Stimulated activated CD4-positive, alpha-beta T cell treated with anti-CD3 and anti-CD28 coated beads, Interleukin-12 subunit alpha, Interleukin-12 subunit beta, amount 100 ng/mL, for 48 hours (primary cell): ENCODE measurements at places on chromosomes 1 and 21.

GRCh38 chr1:231020816-231021215 is 19.2 kb downstream of the FAM89A start:
- DNase-seq, result no peak

- no peak for DNase-seq
Observed at GRCh38 chr1:23092447-23092846, 73.2 kb downstream of the KDM1A start.

DNA sequence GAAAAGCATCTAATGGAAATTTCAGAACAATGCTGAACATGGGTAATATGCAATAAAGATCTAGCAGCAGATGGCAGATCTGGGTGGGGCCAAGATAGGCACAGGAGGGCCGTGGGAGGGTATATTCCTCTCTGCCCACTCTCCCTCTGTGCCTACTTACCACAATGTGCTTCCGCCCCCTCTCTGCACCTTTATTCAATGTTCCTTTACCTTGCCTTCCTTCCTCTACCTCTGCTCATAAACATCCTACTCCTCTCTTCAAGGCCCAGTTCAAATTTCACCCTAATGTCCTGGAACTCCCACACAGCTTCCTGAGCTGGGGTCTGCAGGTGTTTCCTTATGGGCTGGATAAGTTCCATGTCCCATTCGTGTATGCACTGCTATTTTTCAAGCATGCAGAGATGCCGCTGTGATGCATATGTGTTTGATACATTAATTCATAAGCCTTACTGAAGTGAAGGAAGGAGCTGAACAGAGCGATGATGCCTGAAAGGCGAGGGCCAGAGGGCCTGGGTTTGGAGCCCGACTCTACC is 65.6 kb upstream of the EDEM3 start:
- DNase-seq, result no peak

DNA sequence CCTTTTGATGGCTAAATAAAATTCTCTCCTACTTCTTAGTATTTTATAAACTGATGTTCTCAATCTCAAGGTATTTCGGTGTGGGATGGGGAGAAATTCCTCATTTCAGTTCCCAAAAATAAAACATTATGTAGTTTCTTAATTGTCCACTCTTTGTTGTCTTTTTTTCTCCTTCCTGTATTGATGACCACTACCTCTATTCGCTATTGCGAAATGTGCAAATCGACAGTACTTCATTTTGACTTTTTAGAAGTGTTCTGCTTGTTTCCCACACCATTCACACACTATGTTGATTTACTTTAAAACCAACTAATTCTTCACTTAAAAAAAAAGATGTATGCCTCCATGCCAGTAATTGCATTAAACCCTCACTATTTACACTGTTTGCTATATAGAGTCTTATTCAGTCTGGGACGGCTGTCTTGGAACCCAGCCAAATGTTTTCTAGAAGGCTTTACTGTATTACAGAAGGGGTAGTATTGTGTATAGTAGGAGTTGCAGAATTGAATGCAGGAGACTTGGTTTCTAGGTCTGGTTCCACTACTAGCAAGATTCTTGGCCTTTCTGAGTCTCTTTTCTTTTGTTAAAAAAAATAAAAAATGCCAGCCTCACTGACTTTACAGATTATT is 5.6 kb downstream of the RNF2 start:
- no peak for DNase-seq

- DNase-seq, result no peak
Observed at GRCh38 chr1:81600878-81601622, 199.7 kb upstream of the ADGRL2 start.

GRCh38 chr21:45151445-45152160 is 77.2 kb downstream of the ADARB1 start:
- no peak for DNase-seq

DNA sequence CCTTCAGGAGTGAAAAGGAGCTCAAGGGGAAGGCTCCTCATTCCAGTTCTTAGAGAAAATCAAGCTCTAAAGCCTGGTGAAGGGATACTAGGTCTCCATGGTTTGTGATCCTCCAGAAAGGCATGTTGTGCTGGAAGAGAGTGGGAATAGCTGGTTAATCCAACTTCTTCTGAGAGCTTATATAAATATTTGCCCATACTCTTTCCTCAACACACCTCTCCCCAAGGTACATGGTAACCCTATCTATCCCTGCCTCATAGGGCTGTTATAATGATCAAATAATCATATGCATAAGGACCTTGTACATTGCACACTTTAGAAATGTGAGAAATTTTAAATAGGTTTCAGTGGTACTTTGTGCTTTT is 14.6 kb downstream of the XKR8 start:
- no peak for DNase-seq

DNA sequence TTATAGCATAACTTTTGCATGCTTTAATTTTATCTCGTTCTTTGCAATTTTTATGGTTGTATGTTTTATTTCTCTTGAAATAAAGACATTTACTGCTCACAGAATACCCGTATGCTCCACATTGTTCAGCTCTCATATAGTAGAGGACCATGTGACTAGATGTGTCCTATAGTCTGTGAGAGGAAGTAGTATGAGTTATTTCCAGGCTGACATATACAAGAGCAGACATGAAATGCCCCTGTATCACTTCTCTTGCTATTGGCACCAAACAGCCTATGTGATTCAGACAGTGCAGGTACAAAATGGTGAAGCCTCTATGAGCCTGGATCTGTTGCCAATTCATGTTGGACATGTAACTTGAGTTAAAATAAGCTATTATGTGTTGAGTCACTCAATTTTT is 5.8 kb upstream of the FCRL5 start:
- no peak for DNase-seq

- DNase-seq, result no peak
Observed at GRCh38 chr1:182147136-182147820, 85.8 kb upstream of the ZNF648 start.

DNA sequence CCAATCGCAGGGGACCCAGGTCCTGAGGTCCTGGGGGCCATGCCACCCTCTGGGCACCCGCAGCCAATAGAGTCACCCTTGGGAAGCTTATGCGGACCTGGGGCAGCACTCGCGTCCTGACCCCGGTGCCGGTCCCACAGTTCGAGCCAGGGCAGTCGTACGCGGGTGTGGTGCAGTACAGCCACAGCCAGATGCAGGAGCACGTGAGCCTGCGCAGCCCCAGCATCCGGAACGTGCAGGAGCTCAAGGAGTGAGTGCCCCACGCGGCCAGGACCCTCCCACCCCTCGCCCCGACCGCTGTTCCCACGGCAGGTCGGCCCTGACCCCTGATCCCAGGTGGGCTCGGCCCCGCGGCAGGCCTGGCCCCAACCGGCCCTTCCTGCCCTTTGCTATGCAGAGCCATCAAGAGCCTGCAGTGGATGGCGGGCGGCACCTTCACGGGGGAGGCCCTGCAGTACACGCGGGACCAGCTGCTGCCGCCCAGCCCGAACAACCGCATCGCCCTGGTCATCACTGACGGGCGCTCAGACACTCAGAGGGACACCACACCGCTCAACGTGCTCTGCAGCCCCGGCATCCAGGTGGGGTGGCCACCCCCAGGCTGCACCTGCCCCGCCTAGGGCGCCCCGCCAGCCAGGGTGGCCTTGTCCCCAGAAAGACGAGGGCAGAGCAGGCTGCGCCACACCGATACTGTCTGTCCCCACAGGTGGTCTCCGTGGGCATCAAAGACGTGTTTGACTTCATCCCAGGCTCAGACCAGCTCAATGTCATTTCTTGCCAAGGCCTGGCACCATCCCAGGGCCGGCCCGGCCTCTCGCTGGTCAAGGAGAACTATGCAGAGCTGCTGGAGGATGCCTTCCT is 20.5 kb downstream of the COL6A1 start:
- no peak for DNase-seq

GRCh38 chr1:3772715-3773571 is at the start of gene SMIM1:
SMIM1 (plus strand) TSS chr1:3772749; CDS start chr1:3775374, 2,625 bp downstream.
- DNase-seq, result no peak

DNA sequence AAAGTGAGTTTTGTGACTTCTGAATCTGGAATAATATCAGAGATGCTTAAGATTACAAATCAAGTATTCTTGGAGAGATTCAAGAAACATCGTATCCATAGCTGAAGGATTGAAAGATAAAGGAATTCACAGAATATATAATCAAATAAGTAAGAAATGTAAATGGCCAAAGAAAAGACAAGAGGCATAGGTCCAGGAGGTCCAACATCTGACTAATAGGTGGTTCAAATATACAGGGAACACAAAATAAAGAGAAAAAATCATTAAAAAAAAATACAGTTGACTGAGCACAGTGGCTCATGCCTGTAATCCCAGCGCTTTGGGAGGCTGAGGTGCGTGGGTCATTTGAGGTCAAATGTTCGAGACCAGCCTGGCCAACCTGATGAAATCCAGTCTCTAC is 6.6 kb upstream of the MIS18A start:
- DNase-seq, result no peak

DNA sequence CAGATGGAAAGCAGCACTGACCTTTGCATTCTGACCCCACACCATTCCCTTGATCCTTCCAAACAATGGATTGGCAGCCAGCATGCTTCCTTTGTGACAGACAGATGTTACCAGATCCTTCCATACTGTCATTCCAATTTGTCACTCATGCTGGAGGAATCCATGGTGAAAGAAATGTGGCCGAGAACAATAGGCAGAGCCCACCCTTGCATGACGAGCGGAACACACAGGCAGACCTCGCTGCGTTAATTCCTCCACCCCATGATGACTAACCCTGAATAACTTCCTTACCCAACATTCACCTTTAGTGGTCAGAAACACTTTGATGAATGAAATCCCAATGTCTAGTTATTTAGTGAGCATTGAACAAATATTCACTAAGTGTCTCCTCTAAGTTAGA is 45.1 kb downstream of the PDPN start:
- DNase-seq, result no peak

GRCh38 chr1:154533952-154534844 is 24.3 kb downstream of the UBE2Q1 start:
- no peak for DNase-seq

DNA sequence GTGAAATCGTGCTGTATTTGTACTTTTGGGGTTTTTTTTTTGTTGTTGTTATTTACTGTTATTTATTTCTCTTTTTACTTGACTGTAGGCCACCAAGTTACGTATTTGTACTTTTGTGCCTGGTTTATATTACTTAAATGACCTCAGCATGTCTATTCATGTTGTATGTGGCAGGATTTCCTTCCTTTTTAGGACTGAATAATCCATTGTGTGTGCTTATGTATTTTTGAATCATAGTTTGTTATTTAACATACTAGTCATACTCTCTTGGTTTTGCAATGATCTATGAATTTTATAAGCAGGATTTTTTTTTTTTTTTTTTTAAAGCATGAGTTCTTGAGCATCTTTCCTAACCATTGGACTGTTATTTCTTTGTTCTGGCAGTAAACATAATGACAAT is 51.2 kb downstream of the RNF2 start:
- no peak for DNase-seq

DNA sequence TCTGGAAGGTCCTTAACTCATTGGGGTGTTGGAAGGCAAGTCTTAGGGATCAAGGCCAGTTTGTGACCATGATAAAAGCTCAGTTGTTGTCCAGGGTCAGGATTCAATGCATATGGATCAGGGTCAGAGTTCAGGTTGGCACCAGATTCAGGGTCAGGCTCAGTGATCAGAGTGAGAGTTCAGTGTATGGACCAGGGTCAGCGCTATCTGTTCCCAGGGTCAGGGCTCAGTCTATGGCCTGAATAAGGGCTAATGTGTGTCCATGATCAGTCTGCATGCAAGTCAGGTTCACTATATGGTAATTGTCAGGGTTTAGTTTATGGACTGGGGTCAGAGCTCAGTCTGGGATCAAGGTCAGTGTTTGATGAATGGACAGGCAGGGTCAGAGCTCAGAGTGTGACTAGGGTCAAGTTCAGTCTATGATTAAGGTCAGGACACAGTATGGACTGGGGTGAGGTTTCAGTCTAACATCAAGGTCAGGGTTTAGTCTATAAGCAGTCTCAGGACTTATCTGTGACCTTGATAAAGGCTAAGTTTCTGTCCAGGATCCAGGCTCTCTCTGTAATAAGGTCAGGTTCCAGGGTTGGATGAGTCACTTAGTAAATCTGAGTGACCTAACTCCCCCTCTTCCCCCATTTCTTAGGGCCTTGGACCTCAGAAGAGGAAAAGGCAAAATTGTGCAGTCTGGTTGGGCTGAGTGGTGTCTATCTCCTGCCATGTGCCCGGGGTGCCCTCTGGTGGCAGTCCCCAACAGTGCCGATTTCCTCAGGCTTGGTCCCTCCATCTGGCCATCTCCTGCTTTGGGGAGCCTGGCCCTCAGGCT is 23.8 kb downstream of the KNCN start:
- peak; percentile 75 for DNase-seq

DNA sequence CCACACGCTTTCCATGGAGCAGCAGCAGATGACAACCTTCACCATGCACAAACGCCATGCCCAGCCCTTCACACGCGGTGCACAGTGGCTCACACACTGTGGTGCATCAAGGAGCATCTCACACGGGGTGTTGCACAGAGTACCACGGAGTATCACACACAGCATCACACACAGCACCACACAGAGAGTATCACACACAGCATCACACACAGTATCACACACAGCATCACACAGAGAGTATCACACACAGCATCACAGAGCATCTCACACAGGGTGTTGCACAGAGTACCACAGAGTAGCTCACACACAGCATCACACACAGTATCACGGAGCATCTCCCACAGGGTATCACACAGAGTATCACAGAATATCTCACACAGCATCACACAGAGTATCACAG is 122.2 kb upstream of the RAB4A start:
- DNase-seq, result no peak

DNA sequence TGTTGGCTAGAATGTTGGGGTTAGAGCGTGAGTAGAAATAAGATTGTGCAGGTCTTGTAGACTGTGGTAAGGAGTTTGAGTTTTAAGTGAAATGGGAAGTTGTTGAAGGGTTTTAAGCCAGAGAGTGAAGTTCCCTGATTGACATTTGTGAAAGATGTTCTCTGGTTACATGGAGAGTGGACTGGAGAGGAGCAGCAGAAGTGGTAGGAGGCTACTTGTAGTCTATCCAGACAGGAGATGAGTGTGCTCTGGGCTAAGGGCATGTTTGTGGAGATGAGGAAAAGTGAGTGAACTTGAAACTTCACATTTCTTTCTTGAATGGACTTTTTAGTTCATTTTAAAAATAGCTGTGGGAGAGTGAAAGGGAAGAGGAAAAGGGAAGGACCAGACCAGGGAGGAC is 37.0 kb downstream of the F3 start:
- DNase-seq, result no peak

DNA sequence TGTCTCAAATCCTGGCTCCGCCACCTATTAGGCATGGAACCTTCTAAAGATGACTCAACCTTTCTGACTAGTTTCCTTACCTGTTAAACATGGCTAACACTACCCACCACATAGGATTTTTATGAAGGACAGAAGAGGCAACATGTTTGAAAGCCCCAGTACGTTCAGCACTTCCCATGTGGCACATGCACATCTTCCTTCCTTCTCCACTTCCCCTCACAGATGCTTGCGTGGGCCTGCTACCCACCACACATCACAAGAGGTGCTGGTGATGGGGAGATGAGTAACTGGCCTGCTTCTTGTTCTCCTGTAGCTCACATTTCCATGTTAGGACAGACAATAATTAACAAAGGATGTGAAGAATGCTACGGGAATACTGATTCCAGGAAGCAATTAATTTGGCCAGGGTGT is 7.1 kb downstream of the ZBTB21 start:
- DNase-seq, result peak; percentile 32
